Upper lobe of right lung (tissue), 1 donor: ENCODE measurements at places on chromosomes 7 and 10. TPM values are rescaled to one million over a fixed set of nuclear protein-coding genes. Genes with fewer than 3 reads are reported as not detected.

The MEOX2 gene
- 21.9 TPM for total RNA-seq

The ITGA8 gene
- total RNA-seq, result 33.9 TPM

The NUTM2B gene
- 0.96 TPM for total RNA-seq

The HOXA13 gene
- total RNA-seq, result not detected

DNA sequence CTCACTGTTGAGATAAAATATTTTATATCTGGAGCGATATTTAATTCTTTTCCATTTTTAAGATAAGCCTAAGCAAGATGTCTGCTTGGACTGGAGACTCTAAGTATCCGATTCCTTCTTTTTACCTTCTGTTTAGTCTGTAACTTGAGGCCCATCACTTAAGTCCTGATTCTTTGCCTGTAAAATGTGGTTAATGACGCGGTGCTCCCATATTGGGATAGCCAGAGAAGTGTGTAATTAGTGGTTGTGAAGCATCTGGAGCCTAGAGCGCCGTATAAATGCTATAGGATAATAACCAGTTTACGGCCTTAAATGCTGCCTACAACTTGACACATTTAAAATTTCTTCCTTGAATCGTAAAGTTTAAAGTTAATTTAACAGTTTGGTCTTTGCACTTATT, 132.9 kb downstream of the CHN2 start:
- DNase-seq, result no peak

GRCh38 chr7:78718212-78718611, 735.3 kb downstream of the MAGI2 start:
- no peak for DNase-seq

GRCh38 chr10:121310151-121310711, 288.0 kb downstream of the FGFR2 start:
- no peak for DNase-seq

DNA sequence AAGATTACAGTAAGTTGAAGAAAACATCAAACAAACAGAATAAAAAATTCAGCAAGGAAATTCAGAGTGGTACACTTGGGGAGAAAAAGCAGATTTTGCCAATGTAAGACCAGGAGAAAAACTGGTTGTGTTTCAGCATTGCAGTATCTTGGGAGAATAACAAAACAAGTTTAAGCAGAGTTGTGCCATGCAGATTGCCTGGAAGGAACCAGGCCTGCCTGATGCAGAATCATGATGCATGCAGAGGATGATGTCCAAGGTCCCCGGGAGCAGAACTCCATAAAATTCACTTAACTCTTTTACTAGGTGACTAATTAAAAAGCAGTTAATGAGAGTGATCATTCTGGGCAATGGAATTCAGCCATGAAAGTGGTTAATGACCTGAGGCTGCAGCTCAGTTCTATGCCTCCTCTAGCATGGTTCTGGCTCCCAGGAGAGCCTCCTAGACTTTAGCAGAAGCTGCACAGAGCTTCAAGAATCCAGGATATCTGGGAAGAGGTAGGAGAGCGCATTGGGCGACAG, 379.7 kb upstream of the C7orf33 start:
- DNase-seq, result no peak

- DNase-seq, result no peak
Measured at GRCh38 chr7:77393261-77393660, 22.9 kb downstream of the GSAP start.

DNA sequence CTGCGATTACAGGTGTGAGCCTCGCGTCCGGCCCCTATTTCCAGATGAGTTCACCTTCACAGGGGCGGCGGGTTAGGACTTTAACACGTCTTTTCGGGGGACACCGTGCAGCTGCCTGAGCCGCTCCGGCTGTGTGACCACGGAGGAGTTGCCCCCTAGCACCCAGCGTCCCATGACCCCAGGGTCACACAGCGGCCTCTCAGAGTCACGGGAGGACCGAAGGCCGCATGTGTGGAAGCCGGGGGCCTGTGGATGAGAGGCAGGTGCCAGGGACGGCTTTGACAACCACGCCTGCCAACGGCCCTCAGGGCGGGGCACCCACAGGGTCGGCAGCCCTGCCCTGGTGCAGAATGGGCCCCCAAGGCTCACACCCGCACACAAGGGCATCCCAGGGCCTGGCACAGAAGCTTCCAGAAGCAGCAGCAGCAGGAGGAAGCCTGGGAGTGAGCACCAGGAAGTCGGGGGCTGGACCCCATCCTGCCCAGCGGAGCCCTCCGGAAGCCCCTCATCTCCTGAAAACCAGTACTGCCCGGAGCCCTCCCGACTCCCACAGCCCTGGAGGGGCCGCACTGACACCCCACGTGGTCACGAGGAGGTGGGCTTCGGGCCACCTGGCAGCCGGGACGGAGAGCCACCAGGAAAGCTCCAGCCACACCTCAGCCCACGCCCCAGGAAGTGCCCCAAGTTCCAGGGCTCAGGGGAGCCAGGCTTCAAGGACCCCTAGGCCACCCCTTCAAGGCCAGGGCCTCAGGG, 32.7 kb downstream of the ADAP1 start:
- DNase-seq, result peak; percentile 62

DNA sequence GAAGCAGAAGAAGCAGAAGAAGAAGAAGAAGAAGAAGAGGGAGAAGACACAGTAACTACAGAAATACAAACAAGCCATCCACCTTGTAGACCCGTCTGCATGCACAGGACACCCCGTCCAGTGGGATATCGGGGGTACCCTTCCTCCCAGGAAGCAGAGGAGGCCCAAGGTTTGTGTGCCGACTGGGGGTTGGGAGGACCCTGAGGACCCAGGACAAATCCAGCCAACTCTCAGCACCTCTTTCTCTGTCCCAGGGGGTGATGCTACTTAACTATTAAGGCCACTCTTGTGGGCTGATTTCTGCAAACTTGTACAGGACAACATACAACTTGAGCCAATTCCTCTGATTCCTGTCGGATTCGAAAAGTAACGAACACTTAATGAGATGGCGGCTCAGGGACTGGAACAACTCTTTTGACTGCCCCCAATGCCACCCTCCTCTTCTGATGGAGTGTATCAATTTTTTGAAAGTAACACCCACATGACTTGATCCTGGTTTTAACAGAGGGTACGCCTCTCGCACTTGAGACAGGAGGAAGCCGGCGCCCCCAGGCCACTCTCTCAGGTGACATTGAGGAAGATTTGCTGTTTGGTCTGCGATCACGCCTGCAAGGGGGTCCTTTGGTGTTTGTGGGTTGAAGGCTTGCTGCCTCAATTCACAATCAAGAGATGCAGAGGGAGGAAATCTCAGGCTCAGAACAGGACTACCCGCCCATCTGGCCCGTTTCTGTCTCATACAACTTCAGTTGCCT, 192.6 kb downstream of the TNS3 start:
- DNase-seq, result peak; percentile 33

GRCh38 chr10:1183701-1184100, 127.5 kb downstream of the WDR37 start:
- peak; percentile 48 for DNase-seq

DNA sequence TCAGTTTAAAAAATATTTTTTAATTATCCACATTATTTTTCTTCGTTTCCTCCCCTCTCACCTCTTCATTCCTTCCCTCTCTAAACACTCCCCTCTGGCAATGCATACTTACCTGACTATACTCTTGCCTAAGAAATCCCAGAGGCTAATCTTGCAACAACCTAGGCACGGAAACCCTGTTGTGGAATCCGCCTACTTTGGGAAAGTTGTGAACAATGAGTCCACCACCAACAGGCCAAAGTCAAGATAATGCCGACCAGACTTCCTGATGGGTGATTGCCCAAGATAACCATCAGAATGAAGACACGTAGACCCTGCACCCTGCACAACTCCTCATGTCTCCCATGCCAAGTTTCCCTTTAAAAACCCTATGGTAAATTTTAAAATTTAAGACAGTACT, 521.5 kb downstream of the KIF20B start:
- DNase-seq, result no peak

GRCh38 chr10:1486841-1487687, 250.3 kb downstream of the ADARB2 start:
- no peak for DNase-seq

DNA sequence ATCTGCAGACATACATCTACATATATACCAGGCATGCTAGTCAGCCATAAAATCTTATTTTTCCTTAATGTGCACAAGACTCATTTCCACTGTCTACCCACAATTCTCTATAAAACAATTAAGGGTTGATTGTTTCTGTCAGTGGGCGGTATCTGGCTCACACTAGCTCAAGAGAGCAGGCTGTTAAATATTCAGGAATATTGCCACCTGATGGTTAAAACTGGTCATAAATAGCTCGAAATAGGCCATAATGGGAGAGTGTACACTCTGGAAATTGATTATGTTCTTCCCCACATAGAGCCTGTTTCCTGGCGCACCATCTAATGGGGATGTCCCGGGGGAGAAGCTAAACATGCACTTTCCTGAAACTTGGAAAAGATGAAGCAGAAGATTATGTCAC, 620.6 kb upstream of the ANKRD30A start:
- no peak for DNase-seq

DNA sequence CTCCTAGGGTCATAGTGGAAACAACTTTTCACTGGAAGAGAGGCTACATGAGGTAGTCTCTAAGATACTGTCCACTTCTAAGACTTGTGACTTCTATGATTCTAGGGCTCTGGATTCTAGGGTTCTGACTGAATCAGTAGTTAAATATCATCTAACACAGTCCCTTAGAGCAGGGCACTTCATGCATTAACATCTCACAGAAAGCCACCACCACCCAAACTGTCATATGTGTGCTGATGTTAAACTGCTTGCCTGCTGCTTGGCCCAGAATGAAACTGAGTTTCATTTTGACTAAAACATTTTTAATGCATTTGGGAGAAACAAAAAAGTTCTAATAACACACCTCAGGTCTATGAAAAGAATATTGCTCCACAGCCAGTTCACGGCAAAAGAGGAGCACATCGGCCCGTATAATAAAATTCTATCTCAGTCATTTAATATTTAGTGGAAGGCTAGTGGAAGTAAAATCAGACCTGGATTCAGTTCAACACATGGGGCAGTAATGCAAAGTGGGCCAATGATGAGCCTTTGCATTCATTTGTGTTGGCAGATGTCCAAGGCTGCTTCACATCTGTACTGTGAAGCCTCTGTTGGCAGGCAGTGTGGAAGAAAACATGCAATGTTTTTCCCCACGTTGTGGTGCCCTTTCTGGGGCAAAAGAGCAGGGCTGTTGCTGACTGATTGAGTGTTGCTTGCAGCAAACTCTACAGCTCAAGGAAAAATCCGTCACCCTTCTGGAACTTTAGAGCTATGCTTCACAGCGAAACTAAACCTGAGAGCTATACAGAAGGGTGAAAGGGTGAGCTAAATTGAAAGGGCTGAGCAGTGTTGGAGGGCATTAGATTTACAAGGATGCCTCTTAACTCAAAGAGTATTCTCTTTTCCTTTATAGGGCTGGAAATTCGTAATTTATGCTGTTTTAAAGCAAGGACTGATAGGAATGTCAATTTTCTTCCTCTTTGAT, 33.5 kb upstream of the AUTS2 start:
- no peak for DNase-seq

DNA sequence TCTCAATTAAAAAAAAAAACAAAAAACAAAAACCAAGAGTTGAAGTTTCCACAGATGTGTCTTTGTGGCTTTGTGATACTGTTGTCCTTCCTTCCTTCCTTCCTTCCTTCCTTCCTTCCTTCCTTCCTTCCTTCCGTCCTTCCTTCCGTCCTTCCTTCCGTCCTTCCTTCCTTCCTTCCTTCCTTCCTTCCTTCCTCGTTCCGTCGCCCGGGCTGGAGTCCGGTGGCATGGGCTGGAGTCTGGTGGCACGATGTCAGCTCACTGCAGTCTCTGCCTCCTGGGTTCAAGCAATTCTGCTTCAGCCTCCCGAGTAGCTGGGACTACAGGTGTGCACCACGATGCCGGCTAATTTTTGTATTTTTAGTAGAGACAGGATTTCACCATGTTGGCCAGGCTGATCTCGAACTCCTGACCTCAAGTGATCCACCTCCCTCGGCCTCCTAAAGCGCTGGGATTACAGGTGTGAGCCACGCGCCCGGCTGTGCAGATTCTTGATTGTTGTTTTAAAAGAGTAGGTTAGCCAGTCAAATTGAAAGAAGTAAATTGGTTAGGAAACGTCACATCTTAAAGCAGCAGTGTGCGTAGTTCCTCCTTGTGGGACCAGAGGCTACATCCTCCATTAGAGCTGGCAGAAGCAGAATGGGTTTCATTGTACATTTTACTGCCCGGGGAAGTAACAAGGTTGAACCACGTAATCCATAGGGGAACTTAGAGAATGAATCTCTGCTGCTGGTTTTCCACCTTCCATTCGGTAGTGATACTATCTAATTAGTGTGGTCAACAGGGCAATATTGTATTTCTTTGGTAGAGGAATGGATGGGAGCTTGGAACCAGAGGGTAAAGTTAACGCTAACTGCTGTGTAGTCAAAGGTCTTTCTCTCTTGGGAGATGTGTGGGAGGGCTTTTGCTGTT, 20.6 kb downstream of the DNAJB6 start:
- no peak for DNase-seq

DNA sequence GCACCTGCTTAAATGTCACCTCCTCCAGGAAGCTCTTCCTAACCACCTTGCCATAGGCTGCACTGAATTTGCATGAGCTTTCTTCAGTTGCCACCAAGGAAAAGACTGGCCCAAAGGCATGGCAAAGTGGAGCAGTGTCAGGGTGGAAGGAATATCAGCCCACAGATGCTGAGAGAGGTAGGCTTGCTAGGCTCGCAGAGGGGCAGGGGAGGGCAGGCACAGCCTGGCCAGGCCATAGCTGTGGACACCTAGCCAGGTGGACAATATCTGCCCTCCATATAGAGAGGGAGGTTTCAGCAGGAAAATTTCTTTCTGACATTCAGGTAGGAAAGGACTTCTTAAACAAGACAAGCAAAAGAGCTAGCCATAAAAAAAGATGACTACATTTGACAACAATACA, 166.3 kb downstream of the GRID1 start:
- peak; percentile 20 for DNase-seq
